T-cell (primary cell): ENCODE measurements at places on chromosomes 5 and 9.

DNA sequence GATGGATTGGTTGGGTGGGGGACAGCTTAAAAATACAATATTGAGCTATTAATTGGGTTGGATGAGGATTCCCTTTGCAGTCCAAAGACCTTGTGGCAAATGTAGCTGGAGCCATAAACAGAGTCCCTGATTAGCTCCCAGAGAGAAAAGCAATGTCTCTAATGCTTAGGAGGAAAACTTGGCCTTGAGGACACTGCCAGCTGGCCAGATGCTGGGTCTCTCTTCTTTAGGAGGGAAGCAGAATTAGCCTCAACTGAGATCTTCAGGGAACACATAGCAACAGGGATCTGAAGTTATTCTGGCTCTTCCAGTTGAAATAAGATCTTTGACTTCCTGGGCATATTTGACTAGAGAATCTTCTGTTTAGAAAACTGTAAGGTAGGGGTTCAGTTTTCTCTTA is 121.7 kb upstream of the WWC1 start:
- DNase-seq = no peak

DNA sequence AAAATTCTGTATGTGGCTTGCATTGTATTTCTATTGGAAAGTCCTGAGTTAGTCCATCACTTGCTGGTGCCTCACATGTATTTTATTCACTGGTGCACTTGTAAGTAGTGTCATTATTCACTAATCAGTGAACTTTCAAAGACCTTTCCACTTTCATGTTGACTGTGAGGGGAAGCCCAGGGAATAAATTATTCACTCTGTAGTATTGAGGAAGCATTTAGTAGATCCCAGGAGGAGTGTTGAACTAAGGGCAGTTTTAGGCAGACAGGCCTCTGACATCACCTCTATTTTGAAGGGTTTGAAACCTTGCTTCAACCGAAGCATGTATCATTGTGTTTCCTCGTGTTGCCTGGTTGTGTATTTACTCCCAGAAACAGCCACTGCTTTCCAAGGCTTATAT is 705.4 kb upstream of the RIOK2 start:
- DNase-seq = no peak

DNA sequence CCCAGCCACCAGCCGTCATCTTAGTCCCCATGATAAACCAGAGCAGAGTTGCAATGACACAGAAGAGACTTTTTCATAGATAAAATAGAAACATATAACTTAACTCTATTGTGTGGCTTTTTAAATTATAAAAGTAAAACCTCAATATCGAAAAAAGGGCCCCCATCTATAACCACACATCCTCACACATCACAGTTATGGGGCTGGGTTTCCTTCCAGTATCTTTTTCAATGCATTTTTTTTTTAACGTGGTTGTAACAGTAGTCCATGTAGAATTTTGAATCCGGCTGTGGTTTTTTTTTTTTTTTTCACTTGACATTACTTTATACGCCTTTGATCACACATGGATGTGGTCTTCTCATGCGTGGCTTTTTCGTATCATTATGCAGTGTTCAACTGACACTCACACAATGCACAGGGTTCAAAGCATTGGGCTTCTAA is 77.4 kb downstream of the CFAP77 start:
- peak; percentile 21 for DNase-seq

GRCh38 chr9:36479101-36479500 is 79.0 kb upstream of the RNF38 start:
- DNase-seq = no peak

- DNase-seq = no peak
Measured at GRCh38 chr9:105608721-105609598, 51.0 kb downstream of the FKTN start.

- DNase-seq = no peak
Measured at GRCh38 chr5:143606043-143606752, 202.7 kb upstream of the NR3C1 start.

- no peak for DNase-seq
Measured at GRCh38 chr9:134992755-134993124, 75.0 kb upstream of the FCN1 start.

GRCh38 chr9:108869092-108869725 is 7.1 kb downstream of the ACTL7A start:
- DNase-seq = no peak

DNA sequence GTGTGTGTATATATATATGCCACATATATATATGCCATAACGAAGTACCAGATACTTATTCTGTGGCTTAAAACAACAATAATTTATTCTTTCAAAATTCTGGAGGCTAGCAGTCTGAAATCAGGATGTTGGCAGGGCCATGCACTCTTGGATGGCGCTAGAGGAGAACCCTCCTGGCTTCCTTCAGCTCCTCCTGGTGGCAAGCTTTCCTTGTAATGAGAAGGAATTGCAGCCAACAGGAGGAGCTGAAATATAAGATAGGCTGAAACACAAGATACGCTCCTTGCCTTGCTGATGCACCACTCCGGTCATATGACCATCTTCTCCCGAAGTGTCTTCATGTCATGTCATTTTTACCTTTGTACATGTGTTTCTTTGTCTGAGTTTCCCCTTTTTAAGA is 368.1 kb upstream of the CTNND2 start:
- DNase-seq = no peak

DNA sequence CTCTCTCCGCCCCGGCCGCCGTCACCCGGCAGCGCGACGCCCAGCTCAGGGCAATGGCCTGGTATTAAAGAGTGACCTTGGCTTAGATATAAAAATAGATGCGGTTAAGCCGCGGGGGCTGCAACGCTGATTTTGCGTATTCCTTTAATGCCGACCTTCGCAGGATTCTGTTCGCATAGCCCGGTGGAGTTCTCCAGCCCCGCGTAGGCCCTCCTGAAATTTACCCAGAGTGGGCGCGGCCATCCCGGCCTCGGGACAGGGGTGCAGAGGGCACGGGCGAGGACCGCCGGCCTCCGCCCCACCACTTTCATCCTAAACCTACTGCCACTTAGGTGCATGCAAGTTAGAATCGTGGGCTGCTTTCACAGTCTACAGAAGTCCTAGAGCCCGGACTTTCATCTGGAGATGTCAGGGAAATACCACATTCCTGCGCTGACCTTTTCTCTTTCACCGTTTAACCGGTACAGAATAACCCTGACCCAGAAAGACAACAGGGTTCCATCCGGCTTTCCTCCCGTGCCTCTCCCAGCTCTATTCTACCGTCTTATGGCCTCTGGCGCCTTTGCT is 492 bp upstream of the FAM169A start:
- DNase-seq = no peak

DNA sequence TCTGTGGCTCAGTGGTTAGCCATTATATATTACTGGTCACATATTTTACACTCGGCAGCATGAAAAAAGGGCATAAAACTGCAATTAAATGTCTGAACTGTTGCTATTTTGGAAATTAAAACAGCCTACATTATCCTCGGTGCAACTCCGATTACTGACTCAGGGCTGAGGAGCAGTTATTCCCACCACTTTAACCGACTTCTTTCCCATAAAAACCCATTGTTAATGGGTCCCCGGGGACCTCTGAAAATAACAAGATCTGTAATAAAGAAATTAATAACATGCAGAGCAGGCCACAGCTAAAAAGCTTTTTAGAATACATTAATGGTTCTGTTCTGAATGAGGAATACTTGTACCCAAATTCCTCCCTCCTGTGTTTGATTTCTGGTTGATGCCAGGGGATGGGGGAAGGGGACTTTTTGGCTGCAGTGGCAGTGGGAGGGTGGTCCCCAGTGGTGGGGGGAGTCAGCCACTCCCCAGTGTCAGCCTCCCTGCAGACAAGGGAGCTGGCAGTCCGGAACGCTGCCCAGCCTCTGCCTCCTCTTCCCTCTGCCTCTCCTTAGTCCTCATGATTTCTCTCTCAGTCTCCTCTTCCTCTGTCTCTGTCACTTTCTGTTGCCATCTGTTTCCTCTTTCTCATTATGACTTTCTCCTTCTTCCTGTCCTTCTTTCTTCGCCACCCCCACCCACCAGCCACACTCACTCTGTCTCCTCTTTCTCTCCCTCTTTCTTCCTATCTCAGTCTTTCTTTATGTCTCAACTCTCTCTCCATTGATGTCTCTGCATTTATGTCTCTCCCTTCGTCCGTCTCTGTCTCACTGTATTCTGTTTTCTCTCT is 59.0 kb upstream of the ZBTB43 start:
- DNase-seq = no peak

GRCh38 chr5:135843571-135844337 is 9.3 kb downstream of the SLC25A48 start:
- no peak for DNase-seq

GRCh38 chr9:136175616-136176197 is 29.2 kb downstream of the LHX3 start:
- DNase-seq = no peak

- no peak for DNase-seq
Measured at GRCh38 chr5:54844905-54845566, 140.4 kb downstream of the ESM1 start.

- no peak for DNase-seq
Measured at GRCh38 chr5:65530904-65531303, 32.1 kb downstream of the CENPK start.

DNA sequence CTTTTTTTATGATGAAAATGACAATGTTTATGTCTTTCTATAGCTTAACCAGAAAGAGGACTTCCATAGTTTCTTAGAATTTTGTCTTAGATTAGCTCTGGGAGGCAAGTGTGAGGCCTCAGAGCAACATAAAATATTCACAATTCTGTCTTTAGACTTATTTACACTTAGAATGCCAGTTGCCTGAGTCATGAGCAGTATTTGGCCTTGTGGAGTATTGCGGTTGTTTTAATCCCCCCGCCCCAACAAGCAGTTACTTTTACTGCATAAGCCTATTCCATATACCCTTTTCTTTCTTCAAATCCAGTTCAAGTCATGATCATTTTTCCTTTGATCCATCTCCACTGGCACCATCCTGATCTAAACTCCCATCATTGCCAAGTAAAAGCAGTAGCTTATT is 198.0 kb upstream of the EGFLAM start:
- DNase-seq = no peak

- DNase-seq = no peak
Measured at GRCh38 chr9:8857068-8857925, 1057.7 kb upstream of the DMAC1 start.

GRCh38 chr5:26894719-26895263 is 143.6 kb downstream of the CDH9 start:
- DNase-seq = no peak

GRCh38 chr5:176366232-176366894 is 1.1 kb downstream of the ARL10 start:
- DNase-seq = no peak

GRCh38 chr9:79040671-79041070 is 531.1 kb upstream of the TLE4 start:
- no peak for DNase-seq

DNA sequence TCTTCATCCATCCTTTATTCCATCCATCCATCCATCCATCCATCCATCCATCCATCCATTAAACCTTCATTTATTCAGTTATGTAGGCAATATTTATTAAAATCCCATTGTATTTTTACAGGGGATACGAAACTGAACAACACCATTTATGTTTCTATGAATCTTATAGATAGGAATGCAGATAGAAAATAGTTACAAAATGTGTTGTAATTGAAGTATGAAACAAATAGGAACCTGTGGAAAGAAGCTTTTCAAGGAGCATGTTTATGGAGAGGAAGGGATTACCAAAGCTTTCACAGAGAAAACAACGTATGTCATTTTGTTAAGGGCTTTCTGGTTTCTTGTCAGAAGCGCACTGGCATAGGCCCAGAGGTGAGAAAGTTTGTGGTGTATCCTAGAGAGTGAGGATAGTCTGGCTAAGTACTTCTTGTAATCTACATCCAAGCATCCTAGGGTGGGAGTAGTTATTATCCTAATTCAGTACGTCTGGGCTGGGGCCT is 184.0 kb downstream of the CNTLN start:
- no peak for DNase-seq

DNA sequence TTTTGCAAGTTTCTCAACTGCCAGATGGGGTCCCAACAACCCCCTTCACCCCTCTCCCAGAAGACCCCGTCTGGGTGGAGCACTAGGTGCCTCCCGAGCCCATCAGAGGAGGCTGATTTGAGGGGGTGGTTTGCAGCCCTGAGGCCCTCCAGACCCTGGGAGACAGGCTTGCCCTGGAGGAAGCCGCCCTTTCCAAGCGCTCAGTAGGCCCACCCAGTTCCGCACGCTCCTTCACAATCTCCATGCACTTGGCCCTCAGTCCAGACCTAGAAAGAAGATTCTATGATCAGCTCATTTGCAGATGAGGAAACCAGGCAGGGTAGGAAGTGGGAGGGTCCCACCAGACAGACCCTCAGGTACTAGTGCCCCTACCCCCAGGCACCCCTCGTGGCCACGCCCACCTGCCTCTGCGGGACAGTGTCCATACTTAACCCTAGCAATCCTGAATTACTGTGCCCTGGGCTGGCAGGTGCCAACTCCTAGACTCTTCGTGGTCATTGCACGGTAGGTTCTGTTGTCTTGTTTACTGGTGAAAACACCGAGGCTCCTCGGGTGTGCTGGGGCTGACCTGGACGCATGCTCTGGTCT is 22.3 kb downstream of the OR2V1 start:
- no peak for DNase-seq

- no peak for DNase-seq
Measured at GRCh38 chr5:154103233-154103632, 64.5 kb downstream of the MFAP3 start.

DNA sequence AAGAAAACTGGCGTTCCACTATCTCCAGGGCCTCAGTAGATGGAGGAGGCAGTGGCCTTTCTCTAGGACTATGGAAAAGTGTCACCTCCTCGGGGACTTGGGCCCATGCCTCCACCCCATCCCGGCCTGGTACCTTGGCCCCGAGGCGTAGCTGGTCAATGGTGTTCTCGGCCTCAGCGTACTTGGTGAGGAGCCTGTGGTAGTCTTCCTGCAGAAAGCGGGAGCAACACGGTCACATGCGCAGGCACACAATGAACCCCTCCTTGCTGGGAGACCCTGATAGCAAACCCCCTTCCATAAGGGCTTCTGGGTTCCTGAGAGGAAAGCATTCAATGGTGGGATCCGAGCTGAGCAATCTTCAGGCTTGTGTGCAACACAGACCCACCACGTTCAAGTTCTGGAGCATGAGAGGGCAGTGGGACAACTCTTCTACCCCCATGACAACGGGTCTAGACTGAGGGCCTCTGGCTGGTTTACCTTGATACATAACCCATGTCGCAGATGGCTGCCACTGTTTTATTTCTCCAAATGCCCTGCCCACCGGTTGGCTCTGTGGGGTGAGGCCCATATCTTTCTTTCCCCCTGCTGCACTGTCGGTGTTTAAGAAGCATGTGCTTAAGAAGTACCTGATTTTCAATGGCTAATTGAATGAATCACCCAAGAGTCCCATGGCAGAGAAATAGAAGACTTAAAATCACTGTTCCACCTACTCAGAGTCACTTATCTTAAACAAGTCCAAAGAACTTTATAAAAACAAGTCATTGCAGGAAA is 13.6 kb downstream of the AKNA start:
- DNase-seq = no peak

DNA sequence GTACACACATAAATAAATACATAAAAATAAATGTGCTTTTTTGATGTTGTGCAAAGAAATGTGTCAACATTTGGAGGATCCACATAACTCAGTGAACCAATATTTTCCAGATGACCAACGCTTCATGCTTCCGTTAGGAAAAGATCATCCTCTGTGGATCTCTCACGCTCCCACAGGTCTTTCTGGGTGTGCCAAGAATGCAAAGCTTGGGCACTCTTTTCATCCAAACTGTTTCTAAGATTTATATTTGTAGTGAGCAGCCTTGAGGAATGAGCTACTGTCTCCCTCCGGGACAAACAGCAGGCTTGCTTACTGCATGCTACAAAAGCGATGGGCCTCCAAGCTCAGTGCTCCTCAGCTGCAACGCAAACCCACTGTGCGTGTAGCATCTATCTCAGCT is 46.2 kb upstream of the RUFY1 start:
- DNase-seq = no peak

GRCh38 chr9:114611516-114612271 is 603 bp downstream of the TMEM268 start:
- peak; percentile 23 for DNase-seq

- DNase-seq = no peak
Measured at GRCh38 chr5:76175821-76176403, 92.7 kb downstream of the SV2C start.
